ENCODE measurements at places on chromosomes 2 and 18. TPM values are rescaled to one million over a fixed set of nuclear protein-coding genes. Genes with fewer than 3 reads are reported as not detected.

SCN9A gene
- polyA plus RNA-seq, result 15.3 TPM

IL1F10 gene
- not detected for polyA plus RNA-seq

SLC39A10 gene
- 47.4 TPM for polyA plus RNA-seq

ALPP gene
- 0.23 TPM for polyA plus RNA-seq

SCN7A gene
- polyA plus RNA-seq, result 88.7 TPM

TEX261 gene
- polyA plus RNA-seq, result 63.9 TPM

REG3A gene
- not detected for polyA plus RNA-seq

LDAH gene
- polyA plus RNA-seq, result 27.3 TPM

APLF gene
- 3.5 TPM for polyA plus RNA-seq

DES gene
- 10.2 TPM for polyA plus RNA-seq

IL37 gene
- 0.27 TPM for polyA plus RNA-seq

UGT1A5 gene
- not detected for polyA plus RNA-seq

ZNF638 gene
- polyA plus RNA-seq, result 184 TPM

HOXD4 gene
- 0.51 TPM for polyA plus RNA-seq

NAT8 gene
- polyA plus RNA-seq, result 1.7 TPM

MAP3K19 gene
- 0.90 TPM for polyA plus RNA-seq

EGR4 gene
- polyA plus RNA-seq, result not detected

CCBE1 gene
- polyA plus RNA-seq, result 75.0 TPM

RPL31 gene
- polyA plus RNA-seq, result 3,869 TPM

KCNJ13 gene
- 4.1 TPM for polyA plus RNA-seq

IMPA2 gene
- 88.3 TPM for polyA plus RNA-seq

DDX18 gene
- polyA plus RNA-seq, result 90.0 TPM

FSHR gene
- not detected for polyA plus RNA-seq

HAAO gene
- 36.0 TPM for polyA plus RNA-seq

SERPINB5 gene
- polyA plus RNA-seq, result not detected

MAL gene
- 0.60 TPM for polyA plus RNA-seq

POTEC gene
- polyA plus RNA-seq, result 0.03 TPM

ARHGAP15 gene
- polyA plus RNA-seq, result 49.7 TPM

FBXO36 gene
- 5.5 TPM for polyA plus RNA-seq

ZEB2 gene
- 273 TPM for polyA plus RNA-seq

MRPL53 gene
- polyA plus RNA-seq, result 40.4 TPM

METAP1D gene
- polyA plus RNA-seq, result 20.5 TPM

AQP12B gene
- polyA plus RNA-seq, result not detected

SPATA3 gene
- not detected for polyA plus RNA-seq

COX5B gene
- polyA plus RNA-seq, result 149 TPM

COX7A2L gene
- 195 TPM for polyA plus RNA-seq

ZNF521 gene
- 32.9 TPM for polyA plus RNA-seq

ANKRD30B gene
- polyA plus RNA-seq, result not detected

FHOD3 gene
- 1.6 TPM for polyA plus RNA-seq

RAB1A gene
- polyA plus RNA-seq, result 166 TPM

SPHKAP gene
- 1.4 TPM for polyA plus RNA-seq

All from right lung (tissue), 10 donors.